ELF-1 (cell line): ENCODE measurements at places on chromosomes 7 and 10.
A peak's percentile ranks its signal among the peaks of the same experiment; 100 is the strongest.

- no peak for DNase-seq
Measured at GRCh38 chr7:107972941-107973376, 30.0 kb downstream of the LAMB1 start.

DNA sequence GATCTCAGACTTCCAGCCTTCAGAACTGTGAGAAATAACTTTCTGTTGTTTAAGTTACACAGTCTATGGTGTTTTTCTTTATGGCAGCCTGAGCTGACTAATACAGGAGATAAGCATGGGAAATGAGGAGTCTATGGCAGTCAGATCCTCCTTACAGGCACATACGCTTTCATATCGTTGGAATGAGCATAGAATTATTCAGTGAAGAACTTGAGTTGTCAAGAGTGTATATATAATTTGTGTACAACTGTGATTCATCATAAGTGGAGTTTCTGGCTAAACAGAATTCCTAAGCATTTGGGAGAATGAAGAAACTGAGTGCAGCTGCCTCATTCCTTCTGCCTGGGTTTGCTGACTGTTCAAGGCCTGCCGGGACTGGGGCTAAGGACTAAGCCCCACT is 516.7 kb downstream of the ADRA2A start:
- no peak for DNase-seq

DNA sequence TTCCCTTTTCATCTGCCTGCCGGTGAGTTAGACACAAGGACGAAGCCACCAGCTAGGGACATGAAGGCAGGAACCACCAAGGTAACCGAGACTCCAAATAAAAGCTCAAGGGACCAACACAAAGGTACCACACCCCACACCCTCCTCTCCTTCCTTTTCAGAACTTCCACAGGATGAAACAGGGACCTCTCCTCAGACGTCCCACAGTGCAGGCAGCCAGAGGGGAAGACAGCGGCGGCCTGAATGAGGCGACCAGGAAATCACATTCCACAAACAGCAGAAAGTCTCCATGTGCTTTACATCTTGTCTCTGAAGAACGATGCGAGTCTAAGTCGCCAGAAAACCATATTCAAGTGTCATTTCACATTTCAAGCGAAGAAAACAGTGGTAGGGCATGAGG is 97.8 kb downstream of the DIP2C start:
- DNase-seq: no peak

GRCh38 chr10:107264742-107265141 is 100.2 kb upstream of the SORCS1 start:
- peak; percentile 13 for DNase-seq

DNA sequence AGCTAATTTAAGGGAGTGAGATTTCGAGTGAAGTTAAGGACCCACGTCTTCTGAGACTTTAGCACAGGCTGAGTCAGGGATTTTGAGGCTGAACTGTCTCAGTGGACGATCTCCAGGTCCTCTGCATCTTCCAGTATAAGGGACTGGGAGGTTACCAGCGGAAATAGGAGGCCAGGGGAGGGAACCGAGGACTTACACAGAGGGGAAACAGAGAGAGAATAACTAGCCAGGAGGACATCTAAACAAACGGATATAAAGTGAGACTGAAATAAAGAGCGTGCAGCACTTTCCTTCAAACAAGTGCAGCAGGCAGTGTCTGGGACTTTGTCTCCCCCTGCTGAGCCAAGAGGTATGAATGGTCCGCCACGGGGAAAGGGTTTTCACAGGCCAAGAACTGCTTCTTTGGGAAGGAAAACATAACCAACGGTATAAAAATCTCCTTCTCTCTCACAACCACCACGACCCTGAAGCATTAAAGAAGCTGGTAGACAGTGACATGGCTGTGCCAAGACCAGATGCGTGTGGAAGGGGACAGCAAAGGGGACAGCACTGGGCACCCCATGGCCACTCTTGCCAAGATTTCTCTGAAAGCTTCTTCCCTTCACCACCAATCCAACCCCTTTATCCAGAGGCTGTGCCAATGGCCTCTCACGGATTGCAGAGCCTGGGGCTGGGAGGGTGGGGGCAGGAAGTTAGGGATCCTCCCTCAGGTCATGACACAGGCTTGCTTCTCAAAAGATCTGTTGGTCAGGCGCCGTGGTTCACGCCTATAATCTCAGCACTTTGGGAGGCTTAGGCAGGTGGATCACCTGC is 72.0 kb downstream of the SLC37A3 start:
- DNase-seq: peak; percentile 69

DNA sequence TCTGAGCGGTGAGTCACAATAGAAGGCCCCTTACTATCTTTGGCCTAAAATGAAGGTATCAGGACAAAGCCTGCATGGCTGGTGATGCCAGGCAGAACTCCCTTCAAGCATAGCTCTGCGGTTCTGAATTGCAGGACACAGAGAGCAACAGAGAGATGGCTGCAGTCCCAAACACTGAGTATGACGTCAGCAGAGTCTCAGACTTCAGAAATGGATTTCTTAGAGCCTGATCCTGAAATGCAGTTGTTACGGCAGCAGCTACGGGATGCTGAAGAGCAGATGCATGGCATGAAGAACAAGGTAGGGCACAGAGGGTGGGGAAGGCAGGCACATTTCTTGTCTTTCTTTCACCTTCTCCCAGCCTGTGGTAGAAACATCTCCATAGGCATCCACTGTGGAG is 13.5 kb downstream of the CCDC136 start:
- no peak for DNase-seq

GRCh38 chr10:124206616-124207015 is 113.2 kb upstream of the CHST15 start:
- DNase-seq: no peak

- no peak for DNase-seq
Measured at GRCh38 chr10:61784354-61785133, 117.0 kb upstream of the ARID5B start.

- DNase-seq: no peak
Measured at GRCh38 chr7:132865366-132866143, 216.3 kb downstream of the CHCHD3 start.

DNA sequence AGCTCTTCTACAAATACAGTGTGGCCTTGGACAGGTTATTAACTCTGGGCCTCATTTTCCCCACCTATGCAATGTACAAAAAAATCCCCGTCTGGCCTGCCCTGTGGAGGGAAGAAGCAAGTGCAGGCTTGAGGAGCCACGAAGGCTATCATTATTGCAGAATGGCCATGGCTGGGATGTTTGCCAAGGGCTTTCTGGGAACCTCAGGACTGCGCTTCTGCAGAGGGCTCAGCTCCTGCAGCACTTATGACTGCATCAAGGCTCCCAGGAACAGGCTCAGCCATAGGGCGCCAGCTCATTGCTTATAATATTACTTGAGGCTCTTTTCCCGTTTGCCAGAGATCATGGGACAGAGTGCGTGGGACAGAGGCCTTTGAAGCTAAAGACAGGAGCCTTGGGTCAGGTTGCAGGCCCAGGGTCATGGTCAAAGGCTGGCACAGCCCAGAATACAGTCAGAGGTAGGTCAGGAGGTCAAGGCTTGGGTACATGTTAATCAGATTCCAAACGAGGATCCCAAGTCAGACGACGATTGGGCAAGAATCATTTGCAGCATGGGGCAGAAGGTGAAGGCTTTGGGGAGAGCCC is 20.6 kb upstream of the C10orf105 start:
- no peak for DNase-seq

GRCh38 chr7:126529254-126529653 is 723.5 kb downstream of the GRM8 start:
- no peak for DNase-seq

DNA sequence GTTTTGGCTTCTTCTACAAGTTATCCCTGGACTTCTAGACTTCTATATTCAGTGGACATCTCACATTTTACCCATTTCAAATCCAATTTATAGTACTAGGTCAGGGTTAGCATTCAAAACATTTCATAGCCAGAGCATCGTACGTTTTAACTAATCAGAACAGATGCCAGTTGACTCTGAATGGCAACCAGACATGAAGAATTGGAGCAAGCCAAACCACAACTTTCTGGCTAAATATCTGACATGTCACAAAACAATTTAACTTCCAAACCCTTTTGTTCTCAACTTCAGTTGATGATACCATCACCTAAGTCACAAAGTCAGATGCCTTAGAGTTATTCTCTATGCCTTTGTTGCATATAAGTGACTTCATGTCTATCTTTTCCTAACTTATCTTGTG is 1105.7 kb downstream of the XPNPEP1 start:
- DNase-seq: no peak

DNA sequence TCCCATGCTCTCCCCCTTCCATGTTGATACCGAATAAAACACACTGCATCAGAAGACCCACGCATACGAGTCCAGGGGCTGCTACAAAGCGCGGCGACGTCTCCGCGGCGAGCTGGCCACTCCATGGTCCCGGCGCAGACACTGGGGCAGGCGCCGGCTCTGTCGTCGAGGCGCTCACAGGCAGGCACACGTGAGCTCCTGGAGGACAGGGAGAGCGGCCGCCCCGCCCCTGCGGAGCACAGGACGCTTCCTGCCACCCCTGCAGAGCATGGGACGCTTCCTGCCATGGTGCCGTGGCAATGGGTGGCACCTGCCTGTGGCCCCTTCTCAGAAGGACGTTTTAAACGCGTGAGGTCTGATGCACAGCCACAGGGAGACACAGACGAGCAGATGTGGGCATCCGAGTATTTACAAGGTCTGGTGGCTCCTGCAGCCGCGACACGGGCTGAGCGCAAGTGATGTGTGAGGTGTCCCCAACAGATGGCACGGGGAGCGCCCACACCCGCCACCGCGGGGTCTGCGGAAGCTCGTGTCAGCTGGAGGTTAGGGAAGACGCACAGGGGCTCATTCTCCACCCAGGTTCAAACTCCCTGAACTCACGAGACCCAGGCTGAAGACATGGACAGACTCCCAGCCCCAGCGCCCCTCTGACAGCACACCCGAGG is 21.4 kb upstream of the GPR146 start:
- DNase-seq: no peak

GRCh38 chr10:110504111-110504735 is 6.5 kb downstream of the DUSP5 start:
- no peak for DNase-seq
